ENCODE measurements at places on chromosomes 2 and 18. TPM values are rescaled to one million over a fixed set of nuclear protein-coding genes. Genes with fewer than 3 reads are reported as not detected.

- no peak overlapping the region for H3K27ac ChIP-seq
- H3K27me3 ChIP-seq, result no peaks in the 10 kb centered on the region
- H3K36me3 ChIP-seq, result no peaks in the 10 kb centered on the region
- DNase-seq, result no peak
These were observed 343.6 kb upstream of the SYT4 start for GRCh38 chr18:43620936-43621335.

DNA sequence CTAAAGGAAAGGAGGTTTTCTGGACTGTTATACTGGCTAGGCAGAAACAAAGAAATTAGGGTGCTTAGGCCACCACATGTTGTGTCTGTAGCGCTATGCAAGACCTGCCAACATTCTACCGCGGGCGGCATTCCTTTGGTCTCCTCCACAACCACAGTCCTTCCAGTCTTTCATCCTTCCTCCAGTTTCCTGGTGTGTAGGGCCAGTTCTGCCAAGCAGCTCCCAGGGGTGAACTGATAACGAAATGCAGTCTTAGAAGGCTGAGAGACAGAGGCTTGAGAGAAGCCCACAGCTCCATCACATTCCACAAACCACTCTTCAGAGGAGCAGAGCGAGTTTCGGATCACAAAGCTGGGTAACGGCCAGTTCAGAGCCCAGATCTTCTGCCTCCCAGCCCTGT lies 19.5 kb upstream of the CXXC1 start:
- H3K36me3 ChIP-seq, result no peaks in the 10 kb centered on the region
- no peaks in the 10 kb centered on the region for H3K4me1 ChIP-seq
- H3K4me3 ChIP-seq, result peak overlapping the region; percentile 40
- DNase-seq, result no peak

GRCh38 chr2:98467082-98467536 lies 22.5 kb downstream of the INPP4A start:
- no peak overlapping the region for H3K27ac ChIP-seq
- H3K4me3 ChIP-seq, result no peak overlapping the region
- DNase-seq, result no peak
- H3K36me3 ChIP-seq, result no peaks in the 10 kb centered on the region
- no peaks in the 10 kb centered on the region for H3K27me3 ChIP-seq

DNA sequence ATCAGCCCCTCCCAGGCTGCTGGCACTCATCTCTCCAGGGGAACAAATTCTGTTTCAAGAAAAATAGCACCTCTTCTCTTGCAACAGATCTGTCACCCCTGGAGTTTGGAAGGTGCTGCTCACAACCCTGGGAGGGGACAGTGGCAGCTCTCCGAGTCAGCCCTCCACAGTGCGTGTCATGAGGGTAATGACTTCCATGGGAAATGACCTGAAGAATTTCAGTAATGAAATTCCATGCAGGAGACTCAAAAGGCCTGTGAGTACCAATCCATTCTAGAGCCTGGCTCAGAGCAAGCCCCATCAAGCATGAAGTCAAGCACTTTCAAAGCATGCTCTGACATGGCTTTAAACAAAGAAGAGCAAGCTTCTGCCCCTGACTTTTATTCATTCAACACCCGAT lies 276.3 kb upstream of the PARD3B start:
- no peaks in the 10 kb centered on the region for H3K4me1 ChIP-seq
- no peaks in the 10 kb centered on the region for H3K36me3 ChIP-seq
- H3K27ac ChIP-seq, result no peak overlapping the region
- H3K4me3 ChIP-seq, result no peak overlapping the region

DNA sequence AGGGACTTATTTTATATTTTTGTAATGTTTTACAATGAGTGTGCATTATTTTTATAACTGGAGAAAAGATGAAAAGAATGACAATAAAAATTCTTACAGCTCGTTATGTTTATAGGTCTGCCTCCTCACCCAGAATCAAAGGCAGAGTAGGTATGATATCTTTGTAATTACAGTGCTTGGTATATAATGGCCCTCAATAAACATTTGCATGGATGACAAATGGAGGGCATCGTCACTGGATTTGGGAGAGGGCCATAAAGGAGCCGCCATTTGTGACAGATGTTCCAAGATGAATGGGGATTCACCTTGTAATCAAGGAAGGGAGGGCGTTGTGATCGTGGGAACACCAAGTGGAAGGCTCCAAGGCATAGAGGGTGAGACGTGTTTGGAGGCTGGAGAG lies 22.6 kb upstream of the GIGYF2 start:
- no peaks in the 10 kb centered on the region for H3K27me3 ChIP-seq
- H3K4me1 ChIP-seq, result no peaks in the 10 kb centered on the region
- no peak overlapping the region for H3K27ac ChIP-seq
- no peak for DNase-seq
- no peaks in the 10 kb centered on the region for H3K36me3 ChIP-seq

GRCh38 chr18:22066083-22066485 lies 103.3 kb upstream of the GATA6 start:
- no peaks in the 10 kb centered on the region for H3K4me1 ChIP-seq
- no peaks in the 10 kb centered on the region for H3K27me3 ChIP-seq
- no peak overlapping the region for H3K27ac ChIP-seq
- H3K4me3 ChIP-seq, result no peak overlapping the region

- no peaks in the 10 kb centered on the region for H3K36me3 ChIP-seq
- no peak overlapping the region for H3K27ac ChIP-seq
- peaks cover 1% of the 10 kb centered on the region for H3K4me1 ChIP-seq
- no peaks in the 10 kb centered on the region for H3K27me3 ChIP-seq
These were observed 3.7 kb upstream of the ZNF638 start for GRCh38 chr2:71327916-71328315.

GRCh38 chr2:233926806-233927205 lies 9.6 kb downstream of the TRPM8 start:
- no peaks in the 10 kb centered on the region for H3K36me3 ChIP-seq
- no peaks in the 10 kb centered on the region for H3K4me1 ChIP-seq
- no peak for DNase-seq
- no peaks in the 10 kb centered on the region for H3K27me3 ChIP-seq
- no peak overlapping the region for H3K27ac ChIP-seq

DNA sequence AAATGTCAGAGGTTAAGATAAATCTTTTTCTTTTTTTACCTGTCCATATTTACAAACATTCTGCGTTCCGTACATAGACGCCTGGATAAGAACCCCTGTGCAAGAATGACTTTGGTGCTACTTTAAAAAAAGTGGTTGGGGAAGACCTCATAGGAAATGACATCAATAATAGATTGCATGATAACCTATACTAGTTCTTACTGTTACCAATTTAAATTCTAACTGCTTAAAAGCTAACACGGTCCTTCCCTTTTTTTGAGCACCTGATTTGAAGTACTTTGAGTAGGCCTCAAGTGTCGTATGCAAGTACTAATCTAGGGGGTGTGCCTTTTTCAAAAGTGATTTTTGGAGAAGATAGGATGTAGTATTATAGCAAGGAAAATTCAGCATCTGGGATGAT lies 2.1 kb downstream of the SLC39A10 start:
- no peaks in the 10 kb centered on the region for H3K27me3 ChIP-seq
- no peak overlapping the region for H3K27ac ChIP-seq
- no peaks in the 10 kb centered on the region for H3K36me3 ChIP-seq
- no peak overlapping the region for H3K4me3 ChIP-seq
- H3K4me1 ChIP-seq, result no peaks in the 10 kb centered on the region
- no peak for DNase-seq

- no peak overlapping the region for H3K27ac ChIP-seq
- no peak overlapping the region for H3K4me3 ChIP-seq
- no peaks in the 10 kb centered on the region for H3K4me1 ChIP-seq
- H3K36me3 ChIP-seq, result no peaks in the 10 kb centered on the region
- no peaks in the 10 kb centered on the region for H3K27me3 ChIP-seq
These were observed 129.4 kb upstream of the EPC2 start for GRCh38 chr2:148515120-148515519.

DNA sequence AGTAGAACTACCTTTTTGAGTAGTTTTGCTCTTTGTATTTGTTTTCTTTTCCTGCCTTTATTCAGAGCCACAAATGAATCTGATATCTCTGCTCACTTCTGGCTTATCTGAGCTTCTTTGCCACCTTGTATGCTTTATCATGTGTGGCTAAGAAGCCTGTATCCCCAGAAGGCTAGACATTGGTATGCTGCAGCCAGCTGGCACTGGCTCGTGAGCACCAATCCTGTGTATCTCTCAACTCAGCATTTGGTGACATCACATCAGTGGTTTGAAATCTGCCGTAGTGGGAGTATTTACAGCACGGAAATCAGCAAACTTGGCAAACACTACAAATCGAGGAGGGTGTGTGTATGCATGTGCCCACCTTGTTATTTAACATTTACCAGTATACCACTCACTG lies 183.7 kb upstream of the LHCGR start:
- no peak overlapping the region for H3K27ac ChIP-seq
- no peaks in the 10 kb centered on the region for H3K36me3 ChIP-seq
- no peak for DNase-seq
- peaks cover 6% of the 10 kb centered on the region for H3K4me1 ChIP-seq
- no peaks in the 10 kb centered on the region for H3K27me3 ChIP-seq
- no peak overlapping the region for H3K4me3 ChIP-seq

- no peaks in the 10 kb centered on the region for H3K27me3 ChIP-seq
- H3K4me1 ChIP-seq, result peaks cover 15% of the 10 kb centered on the region
- DNase-seq, result no peak
These were observed 7.7 kb upstream of the TMSB10 start for GRCh38 chr2:84897773-84898172.

GRCh38 chr2:219059375-219059724 lies 1.4 kb downstream of the IHH start:
- H3K4me1 ChIP-seq, result peaks cover 7% of the 10 kb centered on the region
- no peak overlapping the region for H3K27ac ChIP-seq
- peaks cover 3% of the 10 kb centered on the region for H3K27me3 ChIP-seq
- H3K4me3 ChIP-seq, result peak overlapping the region; percentile 32
- H3K36me3 ChIP-seq, result no peaks in the 10 kb centered on the region

DNA sequence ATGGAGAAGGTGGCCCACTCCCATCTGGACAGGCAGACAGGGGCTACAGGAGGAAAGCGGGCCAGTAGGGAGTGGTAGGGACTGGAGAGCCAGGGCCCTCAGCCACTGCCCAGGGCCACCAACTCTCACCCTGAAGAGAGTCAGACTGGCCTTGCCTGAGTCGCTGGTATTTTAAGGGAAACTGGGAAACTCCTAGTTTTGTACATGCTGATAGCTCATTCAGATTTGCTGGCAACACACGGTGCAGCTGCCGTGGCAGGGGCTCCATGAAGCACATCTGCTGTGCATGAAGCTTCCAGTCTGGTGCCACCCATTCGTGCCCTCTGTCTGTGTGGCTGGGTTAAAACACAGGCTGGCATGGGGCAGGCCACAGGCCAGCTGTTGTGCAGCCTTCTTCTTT lies 137.3 kb upstream of the GLI2 start:
- H3K36me3 ChIP-seq, result no peaks in the 10 kb centered on the region
- peaks cover 10% of the 10 kb centered on the region for H3K4me1 ChIP-seq
- no peak overlapping the region for H3K27ac ChIP-seq
- H3K27me3 ChIP-seq, result no peaks in the 10 kb centered on the region
- DNase-seq, result no peak

DNA sequence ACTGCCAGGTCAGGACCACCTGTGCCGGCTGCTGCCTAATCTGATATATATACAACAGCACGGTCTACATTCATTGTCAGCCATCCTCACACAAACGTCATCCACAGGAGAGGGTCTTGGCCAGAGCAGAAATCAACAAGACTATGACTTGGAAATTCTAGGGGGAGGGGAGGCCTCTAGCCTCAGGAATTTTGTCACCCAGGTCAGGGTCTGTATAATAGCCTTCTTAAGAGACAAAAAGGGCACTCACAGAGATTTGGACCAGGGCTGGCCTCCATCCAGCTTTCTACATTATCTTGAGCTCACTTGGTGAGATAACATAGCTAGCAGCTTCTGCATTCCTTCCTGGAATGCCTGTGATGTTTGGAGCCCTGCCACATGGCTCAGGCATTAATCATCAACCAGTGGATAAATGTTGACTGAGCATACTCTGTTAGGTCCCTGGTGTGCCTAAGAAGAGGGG lies 50.4 kb upstream of the CTIF start:
- peaks cover 13% of the 10 kb centered on the region for H3K4me1 ChIP-seq
- DNase-seq, result peak; percentile 75
- no peaks in the 10 kb centered on the region for H3K27me3 ChIP-seq
- no peak overlapping the region for H3K4me3 ChIP-seq
- H3K27ac ChIP-seq, result peak overlapping the region; percentile 22

DNA sequence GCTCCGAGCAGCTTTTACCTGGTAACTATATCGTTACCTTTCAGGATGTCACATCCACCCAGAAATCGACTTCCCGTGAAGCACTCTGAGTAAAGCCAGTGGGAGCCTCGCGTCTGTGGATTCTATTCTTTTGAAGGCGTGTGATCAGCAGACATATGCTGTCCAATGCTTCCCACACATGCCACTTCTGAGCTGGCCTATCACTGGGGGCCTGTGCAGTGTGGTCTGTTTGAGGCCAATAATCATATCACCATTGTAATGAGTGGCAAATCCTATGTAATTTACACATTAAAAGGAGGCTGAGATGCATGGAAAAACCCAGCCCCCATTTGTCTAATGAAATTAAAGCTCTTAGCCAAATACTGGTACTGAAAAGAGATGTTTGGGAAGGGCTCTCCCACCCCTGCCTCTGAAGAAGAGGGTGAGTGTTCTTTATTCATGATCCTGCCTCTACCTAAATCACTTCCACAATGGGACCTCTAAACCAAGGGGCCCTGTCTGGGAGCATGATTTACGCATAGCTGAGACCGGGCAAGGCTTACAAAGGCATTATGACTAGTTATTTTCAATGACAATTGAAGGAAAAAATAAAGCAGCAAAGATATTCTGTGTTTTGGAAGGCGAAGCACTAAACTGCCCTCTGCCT lies 686.8 kb downstream of the ZEB2 start:
- H3K4me3 ChIP-seq, result no peak overlapping the region
- H3K36me3 ChIP-seq, result no peaks in the 10 kb centered on the region
- DNase-seq, result no peak
- no peaks in the 10 kb centered on the region for H3K27me3 ChIP-seq

GRCh38 chr2:202023198-202023903 lies 10.3 kb upstream of the FZD7 start:
- no peak for DNase-seq
- no peak overlapping the region for H3K4me3 ChIP-seq
- no peaks in the 10 kb centered on the region for H3K27me3 ChIP-seq
- H3K36me3 ChIP-seq, result no peaks in the 10 kb centered on the region

DNA sequence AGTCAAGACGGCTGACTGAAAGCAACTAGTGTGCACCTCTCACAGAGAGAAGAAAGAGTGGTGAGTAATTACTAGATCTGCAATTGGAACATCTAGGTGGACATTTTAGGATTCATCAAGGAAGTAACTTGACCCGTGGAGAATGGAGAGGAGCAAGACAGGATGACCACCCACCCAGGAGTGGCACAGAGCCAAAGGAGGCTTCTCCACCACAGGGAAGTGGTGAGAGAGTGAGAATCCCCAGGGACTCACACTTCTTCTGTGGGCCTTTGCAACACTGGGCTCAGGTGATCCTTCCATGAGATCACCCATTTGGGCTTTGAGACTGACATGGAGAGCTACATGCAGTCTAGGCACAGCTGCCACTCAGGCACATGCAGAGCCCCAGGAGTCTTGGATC lies 132.8 kb upstream of the GALNT5 start:
- no peak overlapping the region for H3K27ac ChIP-seq
- DNase-seq, result no peak
- no peaks in the 10 kb centered on the region for H3K27me3 ChIP-seq
- no peaks in the 10 kb centered on the region for H3K4me1 ChIP-seq

- no peaks in the 10 kb centered on the region for H3K27me3 ChIP-seq
- H3K4me1 ChIP-seq, result no peaks in the 10 kb centered on the region
- no peak for DNase-seq
- no peaks in the 10 kb centered on the region for H3K36me3 ChIP-seq
- H3K27ac ChIP-seq, result no peak overlapping the region
These were observed 89.2 kb upstream of the LINC00305 start for GRCh38 chr18:64238076-64238475.

- H3K27ac ChIP-seq, result no peak overlapping the region
- no peak for DNase-seq
These were observed 12.7 kb upstream of the ARHGEF4 start for GRCh38 chr2:130823886-130824491.

GPBAR1 gene
- polyA plus RNA-seq, result 0.28 TPM

TTC21B gene
- 14.5 TPM for polyA plus RNA-seq

NCKAP5 gene
- polyA plus RNA-seq, result 2.3 TPM

RPRM gene
- 5.2 TPM for polyA plus RNA-seq
